Stimulated activated CD8-positive, alpha-beta memory T cell treated with anti-CD3 and anti-CD28 coated beads, Interleukin-4, amount 100 ng/mL, for 48 hours (primary cell): ENCODE measurements at places on chromosomes 2 and 18.
A peak's percentile ranks its signal among the peaks of the same experiment; 100 is the strongest.

- DNase-seq: no peak
These were observed 123.6 kb downstream of the LPIN1 start for GRCh38 chr2:11870064-11870463.

DNA sequence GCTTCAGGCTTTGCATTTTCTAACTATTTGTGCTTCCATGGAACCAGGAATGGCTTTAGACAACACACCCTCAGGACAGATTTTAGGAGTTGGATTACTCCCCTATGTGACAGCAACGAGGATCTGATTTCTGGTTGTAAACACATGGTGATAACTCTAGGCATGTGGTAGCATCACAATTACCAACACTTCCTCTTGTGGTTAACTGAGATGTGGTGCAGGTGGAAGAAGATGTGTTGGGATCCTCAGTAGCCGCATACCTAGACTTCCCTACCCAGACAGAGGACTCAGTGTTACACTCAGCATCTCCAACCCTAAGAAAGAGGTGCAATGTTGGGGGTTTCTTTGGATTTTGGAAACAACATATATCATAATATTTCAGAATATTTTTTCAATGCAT, 234.8 kb downstream of the DOK6 start:
- DNase-seq: no peak

DNA sequence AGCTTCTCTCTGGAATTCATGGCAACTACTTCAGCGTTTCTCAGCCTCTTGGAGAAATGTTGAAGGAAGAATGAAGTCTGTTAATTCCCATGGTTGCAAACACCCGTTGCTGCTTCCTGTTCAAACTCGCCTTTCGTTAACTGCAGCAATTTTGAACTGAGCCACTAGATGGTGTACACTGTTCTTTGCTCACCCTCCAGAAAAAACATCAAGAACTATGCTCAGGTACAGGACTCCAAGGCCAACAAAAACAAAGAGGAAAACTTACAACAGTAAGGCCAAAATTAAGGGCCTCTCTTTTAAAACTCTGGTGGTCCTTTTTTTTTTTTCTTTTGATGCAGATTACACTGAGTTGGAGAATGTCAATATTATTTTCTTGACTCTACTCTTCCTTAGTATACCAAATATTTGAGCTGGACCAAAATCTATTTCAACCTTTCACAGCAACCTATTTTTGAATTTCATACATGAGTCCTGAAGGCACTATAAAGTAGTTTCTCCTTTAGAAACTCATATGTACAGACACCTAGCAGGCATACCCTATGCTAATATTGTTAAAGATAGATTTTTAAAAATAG, 58.2 kb downstream of the KLHL14 start:
- peak; percentile 28 for DNase-seq

- DNase-seq: no peak
These were observed 1.8 kb upstream of the KCNF1 start for GRCh38 chr2:10909996-10910341.

GRCh38 chr2:44100351-44100750, 68.3 kb upstream of the PPM1B start:
- no peak for DNase-seq

- DNase-seq: no peak
These were observed 52.3 kb upstream of the SNTG2 start for GRCh38 chr2:898319-898718.

DNA sequence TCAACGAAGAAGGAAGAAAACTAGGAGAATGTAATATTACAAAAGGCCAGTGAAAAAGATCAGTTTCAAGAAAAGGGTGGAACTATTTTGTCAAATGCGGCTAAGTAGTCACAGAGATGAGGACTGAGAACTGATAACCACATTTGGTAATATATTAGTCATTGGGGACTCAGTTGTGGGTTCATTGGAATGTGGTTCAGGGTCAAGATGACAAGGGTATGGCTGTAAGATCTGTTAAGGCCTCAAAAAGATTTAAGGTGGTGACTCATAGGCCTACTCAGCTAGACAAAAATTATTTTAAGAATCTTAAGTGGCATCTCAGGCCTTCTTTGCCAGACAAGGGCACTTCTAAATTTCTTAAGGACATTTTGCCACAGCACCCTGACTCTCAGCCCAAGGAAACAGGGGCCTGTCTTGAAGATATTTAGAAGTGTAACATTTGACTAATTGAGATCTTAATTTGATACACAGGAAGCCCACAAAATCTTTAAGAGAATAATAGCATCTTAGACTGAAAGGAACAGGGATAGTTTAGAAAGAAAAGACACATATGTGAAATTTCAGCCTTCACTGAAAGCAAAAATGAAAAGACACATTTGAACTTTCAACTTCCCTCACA, 81.3 kb downstream of the STRADB start:
- DNase-seq: no peak

GRCh38 chr2:216956820-216957493, 97.1 kb upstream of the TNP1 start:
- no peak for DNase-seq

GRCh38 chr2:162370931-162371330, 27.0 kb downstream of the GCA start:
- DNase-seq: no peak

GRCh38 chr18:22694954-22695353, 238.2 kb upstream of the RBBP8 start:
- no peak for DNase-seq

- DNase-seq: no peak
These were observed 330.9 kb downstream of the TNS1 start for GRCh38 chr2:217671871-217672270.

DNA sequence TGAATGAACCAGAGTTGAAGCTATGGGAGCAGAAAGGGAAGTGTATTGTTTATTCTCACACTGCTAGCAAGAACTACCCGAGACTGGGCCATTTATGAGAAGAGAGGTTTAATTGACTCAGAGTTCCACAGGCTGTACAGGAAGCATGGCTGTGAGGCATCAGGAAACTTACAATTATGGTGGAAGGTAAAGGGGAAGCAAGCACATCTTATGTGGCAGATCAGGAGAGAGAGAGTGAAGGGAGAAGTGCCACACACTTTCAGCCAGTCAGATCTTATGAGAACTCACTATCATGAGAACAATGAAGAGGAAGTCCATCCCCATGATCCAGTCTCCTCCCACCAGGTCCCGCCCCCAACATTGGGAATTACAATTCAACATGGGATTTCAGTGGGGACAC, 383.2 kb upstream of the SLC14A2 start:
- DNase-seq: no peak

- DNase-seq: no peak
These were observed 2.7 kb downstream of the TNS1 start for GRCh38 chr2:218000136-218000535.

- DNase-seq: no peak
These were observed 26.1 kb downstream of the RAB31 start for GRCh38 chr18:9734189-9734588.

DNA sequence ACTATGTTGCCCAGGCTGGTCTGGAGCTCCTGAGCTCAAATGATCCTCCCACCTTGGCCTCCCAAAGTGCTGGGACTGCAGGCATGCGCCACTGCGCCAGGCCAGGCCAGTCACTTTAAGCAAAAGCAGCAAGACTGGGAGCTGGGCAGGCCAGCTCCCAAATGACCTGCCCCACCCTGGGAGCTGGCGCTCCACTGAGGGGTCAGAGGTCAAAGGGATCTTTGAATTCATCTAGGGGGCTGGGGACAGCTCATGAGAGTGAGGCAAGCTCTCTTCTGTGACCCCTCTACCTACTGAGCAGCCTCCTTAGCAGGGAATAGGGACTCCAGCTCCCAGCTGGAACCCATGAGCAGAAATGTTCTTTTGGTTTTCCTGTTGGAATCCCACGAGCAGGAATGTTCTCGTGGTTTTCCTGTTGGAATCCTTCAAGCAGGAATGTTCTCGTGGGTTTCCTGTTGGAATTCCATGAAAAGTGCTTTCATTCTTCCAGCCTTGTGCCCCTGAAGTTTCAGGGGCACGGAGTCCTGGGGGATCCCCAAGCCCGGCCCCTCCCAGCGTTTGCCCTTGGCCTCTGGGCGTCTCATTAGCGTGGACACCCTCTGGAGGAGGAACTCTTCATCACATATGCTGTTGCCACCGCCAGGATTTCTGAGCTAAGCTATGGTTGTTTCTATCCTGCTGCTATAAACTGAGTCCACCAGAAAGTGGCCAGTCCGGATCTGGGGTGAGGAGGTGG, 162.0 kb upstream of the HAAO start:
- no peak for DNase-seq

- DNase-seq: peak; percentile 61
These were observed 34.0 kb downstream of the UXS1 start for GRCh38 chr2:106159866-106160785.

DNA sequence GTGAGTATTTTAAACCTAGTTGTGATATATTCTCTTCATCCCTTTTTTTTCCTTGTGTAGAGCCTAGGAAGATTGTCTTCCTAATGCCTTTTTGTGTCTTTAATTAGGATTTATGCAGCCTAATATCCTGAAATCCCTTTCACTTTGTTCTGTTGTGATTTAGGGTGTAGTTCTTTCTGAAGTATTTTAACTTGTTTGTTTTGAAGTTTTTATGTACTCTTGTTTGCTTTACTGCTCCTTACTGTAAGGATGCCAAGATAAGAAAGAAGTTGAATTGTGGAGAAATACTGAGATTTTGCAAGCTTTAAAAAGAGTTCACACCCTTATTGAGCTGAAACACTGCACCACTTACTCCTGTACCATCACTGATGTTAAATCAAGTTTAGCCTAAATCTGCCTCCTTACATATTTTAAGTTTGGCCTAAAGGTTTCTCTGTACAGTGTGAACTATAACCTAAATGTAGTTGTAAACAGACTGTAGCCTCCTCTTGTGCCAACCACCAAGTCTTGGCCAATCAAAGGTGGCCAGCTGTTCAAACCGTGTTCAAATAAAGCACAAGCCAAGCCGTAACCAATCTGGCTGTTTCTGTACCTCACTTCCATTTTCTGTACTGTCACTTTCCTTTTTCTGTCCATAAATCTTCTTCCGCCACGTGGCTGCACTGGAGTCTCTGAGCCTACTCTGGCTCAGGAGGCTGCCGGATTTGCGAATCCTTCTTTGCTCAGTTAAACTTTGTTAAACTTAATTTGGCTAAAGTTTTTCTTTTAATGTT, 17.7 kb upstream of the ACOXL start:
- DNase-seq: no peak

DNA sequence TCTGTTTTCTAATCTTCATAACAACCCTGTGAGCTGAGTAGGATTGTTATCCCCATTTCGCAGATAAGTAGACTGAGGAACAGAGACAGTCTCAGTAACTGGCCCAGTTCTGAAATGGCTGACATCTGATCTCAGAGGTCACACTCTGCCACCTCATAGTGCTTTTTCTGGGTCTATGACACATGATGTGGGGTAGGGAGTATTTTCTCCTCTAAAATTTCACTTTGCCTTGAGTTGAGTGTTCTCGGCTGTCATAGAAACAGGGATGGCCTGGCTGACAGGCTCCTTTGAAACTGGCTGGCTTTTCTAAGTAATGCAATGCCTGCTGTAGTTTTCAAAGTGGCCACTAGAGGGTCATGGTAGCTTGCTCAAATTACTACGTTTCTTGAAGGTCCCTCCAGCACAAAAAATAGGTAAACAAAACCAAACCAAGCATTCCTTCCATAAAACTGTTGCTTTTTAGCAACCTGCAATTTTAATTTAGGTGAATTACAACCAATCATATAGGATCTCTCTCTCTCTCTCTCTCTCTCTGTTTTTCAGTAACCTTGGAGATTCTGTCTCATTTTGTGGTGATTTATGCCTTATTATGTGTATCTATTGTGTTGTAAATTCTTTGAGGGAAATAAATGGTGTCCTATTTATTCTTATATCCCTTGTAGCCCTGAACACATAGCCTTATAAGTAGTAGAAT, 84.2 kb upstream of the TTN start:
- DNase-seq: peak; percentile 77

DNA sequence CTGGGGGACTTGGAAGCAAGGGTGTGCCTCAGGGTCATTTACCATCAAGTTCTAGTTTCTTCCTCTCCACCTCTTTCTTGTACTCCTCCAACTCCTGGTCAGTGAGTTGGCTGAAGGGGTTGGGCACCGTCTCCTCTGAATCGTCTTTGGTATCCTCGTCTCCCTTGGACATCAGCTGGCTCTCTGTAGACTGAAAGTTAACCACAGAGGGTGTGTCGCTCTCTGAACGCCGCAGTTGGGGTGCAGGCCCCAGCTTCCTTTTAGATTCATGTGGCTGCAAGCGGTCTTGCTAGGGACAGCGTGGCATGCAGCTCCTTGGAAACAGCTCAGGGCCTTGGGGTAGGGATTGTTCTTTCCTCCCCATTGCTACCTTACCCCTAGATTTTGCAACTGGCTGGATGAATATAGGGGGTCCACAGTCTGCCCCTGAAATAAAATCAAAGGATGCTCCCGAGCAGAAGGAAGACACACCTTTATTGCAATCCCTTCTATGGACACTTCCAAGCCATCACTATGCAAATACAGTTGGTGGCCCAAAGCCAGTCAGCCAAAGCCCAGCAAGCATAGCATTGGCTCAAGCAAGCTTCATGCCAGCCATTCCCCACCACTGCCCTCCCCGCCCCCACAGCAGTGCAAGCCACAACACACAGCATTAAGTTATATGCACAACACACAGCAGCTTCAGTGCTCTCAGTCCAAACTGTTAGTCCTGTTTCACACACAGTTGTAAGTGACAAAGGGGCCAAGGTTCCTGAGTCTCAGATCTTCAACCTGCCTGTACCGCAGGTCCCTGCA, 93.2 kb downstream of the ADD2 start:
- DNase-seq: no peak

DNA sequence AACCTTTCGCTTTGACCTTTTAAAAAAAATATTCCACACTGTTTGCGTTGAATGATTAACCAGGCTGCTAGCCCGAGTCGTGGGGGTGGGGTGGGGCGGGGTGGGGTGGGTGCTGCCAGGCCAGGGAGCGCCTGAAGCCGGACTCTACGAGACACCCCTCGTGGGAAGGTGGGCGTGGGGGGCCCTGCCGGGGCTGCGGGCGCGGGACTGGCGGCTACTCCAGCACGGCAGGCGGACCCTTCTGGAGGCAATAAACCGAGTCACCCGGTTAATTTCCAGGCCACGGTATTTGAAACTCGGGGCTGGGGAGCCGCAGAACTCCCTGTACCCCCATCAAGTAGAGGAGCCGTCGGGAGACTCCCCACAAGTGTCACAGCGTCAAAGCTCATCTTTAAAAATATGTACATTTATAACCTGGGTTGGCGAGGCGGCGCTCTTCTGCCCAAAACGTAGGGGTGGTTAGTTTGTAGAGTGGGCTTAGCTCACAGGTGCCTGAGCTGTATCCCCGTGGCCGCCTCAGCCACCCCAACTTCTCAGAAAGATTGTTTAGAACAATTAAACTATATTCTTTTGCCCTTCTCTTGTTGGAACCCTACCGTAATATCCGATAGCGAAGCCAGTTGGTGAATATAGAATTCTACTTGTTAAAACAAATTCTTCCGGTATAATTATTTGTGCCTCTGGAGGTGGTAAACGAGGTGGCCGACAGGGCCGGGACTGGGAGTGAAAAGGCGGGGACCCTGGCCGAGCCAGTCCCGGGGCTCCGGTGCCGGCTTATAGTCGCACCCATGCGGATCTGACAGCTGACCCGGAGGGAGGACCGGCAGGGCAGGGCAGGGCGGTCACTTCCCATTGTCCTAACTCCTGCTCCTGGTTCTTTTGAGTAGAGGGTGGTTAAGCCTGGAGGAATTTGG, 1.4 kb downstream of the B3GNT2 start:
- peak; percentile 60 for DNase-seq
